ENCODE measurements at places on chromosomes 6 and 20.
A peak's percentile ranks its signal among the peaks of the same experiment; 100 is the strongest.

- no peak for DNase-seq
Measured at GRCh38 chr20:11918981-11919380, 1.3 kb downstream of the BTBD3 start.

DNA sequence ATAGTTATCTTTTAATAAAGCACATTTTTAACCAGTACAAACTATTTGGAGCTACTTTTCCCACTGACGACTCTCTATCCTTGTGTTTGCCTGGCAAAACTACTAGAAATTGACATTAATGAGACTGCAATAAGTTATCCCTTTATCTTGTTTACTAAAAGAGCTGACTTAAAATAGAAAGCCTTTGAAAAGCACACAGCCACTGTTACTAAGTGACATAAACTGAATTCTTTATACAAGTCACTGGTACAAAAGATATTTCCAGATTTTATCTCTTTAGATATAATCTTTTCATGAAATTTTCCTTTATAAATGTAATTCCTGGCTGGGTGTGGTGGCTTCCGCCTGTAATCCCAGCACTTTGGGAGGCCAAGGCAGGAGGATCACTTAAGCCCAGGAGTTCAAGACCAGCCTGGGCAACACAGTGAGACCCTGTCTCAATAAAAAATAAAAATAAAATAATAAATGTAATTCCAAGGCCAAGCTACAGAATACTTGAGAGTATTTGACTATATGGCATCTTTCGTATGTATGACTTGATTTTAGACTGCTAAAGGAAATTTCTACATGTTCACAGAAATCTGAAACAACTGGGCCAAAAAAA lies 9.5 kb downstream of the MBOAT1 start:
- no peak for DNase-seq

DNA sequence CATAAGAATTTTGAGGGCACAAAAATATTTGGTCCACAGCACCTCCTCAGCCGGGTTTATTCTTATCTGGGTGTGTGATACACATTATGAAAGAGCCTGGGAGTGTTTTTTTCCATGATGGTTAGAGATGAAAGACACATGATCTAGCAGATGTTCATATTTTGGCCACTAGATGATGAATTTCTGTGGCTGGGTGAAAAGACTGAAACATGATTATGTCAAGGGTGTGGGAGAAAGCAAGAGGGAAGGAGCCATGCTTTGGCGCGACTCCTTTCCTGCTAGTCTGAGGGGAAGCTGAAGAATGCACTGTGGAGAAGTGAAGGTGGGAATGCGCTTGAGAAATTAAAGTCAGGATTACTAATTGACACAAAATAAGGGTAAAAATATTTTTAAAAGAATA lies 102.3 kb downstream of the SH3BGRL2 start:
- no peak for DNase-seq

GRCh38 chr6:16296061-16296670 lies 57.8 kb downstream of the GMPR start:
- DNase-seq, result no peak

- no peak for DNase-seq
Measured at GRCh38 chr20:63461104-63461763, 11.2 kb downstream of the KCNQ2 start.

GRCh38 chr6:152136449-152136825 lies 329.0 kb downstream of the ESR1 start:
- DNase-seq, result no peak

DNA sequence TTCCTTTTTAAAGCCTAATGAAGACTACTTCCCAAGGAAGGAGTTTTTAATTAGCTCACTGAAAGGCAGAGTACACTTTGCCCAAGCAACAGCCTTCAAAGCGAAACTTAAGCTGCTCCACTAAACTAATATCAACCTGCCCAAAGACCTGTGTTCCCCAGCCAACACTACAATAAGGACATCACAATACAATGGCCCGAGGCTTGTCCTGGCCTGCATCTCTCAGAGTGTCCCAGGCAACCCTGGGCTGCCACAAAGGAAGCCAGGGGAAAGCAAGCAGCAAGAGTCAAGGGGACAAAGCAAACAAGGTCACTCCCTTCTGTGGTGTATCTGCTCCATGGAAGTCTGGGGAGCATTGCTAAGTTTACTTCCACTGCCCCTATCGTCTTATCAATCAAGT lies 52.3 kb downstream of the PIGU start:
- no peak for DNase-seq

DNA sequence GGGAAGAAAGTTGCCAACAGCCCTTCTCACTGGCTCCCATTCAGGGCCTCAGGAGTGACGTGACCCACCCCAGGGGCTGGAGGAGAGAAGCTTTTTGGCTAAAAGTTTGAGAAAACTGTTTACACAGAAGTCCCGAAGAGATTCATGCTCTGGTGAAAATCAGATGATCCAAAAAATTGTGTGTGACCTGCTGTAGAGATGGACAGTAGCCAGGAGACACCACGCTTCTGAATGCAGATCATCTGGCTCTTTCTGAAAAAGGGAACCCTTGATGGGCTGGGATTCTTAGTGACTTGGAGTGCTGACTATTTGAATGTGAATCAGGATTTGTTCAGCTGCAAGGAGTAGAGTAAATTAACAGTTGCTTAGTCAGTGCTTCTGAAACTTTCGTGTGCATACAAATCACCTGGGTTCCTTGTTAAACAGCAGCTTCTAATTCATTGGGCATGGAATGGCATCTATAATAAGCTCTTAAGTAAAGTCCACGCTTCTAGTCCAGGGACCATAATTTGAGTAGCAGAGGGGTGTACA lies 265.1 kb downstream of the PREX1 start:
- DNase-seq, result no peak

DNA sequence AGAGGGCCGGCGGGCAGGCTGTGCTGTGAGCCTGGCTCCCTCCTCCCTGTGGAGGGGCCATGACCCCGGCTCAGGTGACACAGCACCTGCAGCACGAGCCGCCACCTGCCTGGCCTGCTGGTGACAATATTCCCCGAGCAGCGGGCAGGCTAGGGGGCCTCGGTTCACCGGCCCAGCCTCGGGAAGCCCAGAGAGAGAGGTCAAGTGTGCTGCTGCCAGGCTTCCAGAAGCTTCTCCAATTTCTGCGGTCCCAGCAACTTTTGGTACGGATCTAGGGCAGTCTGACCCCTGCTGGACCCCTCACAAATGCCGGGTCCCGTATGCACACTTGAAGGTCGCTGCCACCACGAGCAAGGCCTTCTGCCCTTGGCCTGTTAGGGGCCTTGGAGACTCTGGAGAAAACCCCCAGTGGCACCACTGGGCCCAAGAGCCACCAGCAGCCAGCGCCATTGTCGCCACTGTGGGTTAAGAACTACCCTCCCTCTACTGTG lies 38.6 kb upstream of the NOL4L start:
- no peak for DNase-seq

DNA sequence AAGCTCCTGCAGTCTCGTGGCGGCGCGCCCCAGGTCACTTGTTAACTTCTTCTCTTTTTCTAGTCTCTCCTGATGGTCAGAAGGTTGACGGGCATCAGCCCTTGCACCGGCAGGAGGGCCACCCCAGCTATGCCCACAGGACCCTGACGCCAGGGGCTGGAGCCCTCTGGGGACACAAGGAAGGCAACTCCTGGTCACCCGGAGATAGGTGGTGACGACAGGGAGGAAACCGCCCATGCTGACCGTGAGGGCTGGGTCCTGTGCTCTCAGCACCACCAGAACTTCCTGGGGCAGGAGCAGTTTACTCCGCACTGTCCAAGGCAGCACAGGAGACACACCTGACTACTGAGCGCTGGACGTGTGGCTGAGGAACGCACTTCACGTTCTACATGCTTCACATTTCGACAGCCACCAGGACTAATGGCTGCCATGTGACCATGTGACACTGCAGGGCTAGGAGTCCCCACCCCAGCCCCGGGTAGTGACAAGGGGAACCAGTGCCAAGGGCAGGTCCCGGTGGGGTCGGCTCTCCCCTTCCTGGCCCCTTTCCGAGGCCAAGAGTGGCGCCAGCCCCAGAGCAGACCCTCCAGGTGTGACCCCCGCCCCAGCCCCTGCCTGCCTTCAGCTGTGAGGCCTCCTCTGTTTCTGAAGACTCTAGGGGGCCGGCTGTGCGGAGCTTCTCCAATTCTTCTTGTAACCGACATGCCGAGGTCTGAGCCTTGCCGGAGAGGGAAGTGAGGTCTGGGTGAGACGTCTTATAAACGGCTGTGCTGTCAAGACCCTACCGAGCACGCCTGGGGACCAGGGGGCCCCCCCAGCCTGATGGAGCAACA lies 45.2 kb downstream of the DSTN start:
- DNase-seq, result no peak

GRCh38 chr6:116287689-116288282 lies 8.1 kb upstream of the TSPYL1 start:
- no peak for DNase-seq

DNA sequence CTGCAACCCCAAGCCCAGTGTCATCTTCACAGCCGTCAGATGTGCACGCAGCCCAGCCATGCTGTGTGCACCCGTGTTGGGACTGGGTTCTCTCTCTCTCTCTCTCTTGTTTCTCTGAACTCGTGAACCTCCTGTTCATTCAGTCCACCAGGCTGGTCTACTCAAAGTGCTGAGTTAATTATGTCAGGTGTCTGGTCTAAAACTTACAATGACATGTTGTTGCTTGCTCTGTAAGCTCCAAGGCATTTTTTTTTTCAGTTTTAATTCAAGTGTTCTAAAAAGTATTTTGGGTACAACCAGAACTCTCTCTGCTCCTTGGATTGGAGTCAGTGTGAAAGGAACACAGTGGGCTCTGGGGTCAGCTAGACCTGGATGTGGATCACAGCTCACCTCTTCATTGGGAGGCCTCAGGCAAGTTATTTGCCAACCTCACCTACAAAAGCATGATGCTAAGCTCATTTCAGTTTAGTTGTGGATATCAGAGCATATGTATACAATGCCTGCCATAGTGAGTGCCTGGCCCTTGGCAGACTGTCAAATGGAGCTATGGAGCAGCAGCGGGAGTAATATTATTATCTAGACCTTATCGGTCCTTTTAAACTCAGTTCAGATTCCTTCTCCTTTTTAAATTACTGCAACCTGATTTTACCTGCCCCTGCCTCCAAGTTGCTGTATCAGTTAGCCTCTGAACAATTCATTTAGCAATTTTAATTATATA lies 59.5 kb downstream of the PLEKHG1 start:
- no peak for DNase-seq

- no peak for DNase-seq
Measured at GRCh38 chr6:16624636-16625290, 136.5 kb downstream of the ATXN1 start.

- DNase-seq, result peak; percentile 84
Measured at GRCh38 chr20:31514154-31515071, at the start of gene HM13. HM13 (plus strand) TSS chr20:31514442; CDS start chr20:31514552, 110 bp downstream.

DNA sequence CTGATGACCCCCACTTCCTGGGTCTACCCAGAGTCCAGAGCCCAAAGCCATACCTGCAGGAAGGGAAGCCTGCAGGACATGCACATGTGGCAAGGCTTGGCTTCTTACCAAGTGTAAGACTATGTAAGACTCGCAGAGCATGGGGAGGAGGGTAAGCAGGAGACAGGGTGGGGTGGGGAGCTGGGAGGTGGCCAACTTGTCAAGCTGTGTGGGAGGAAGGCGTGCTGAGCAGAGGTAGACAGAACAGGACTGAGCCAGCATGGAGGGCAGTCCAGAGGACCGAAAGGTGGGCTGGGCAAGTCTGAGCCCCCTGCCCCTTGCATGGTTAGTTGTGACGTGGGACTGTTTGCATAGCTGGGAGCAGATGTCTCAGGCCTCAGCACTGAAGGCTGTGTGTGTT lies 53.4 kb upstream of the RNF24 start:
- no peak for DNase-seq

GRCh38 chr6:131651782-131652181 lies 14.7 kb downstream of the ENPP3 start:
- no peak for DNase-seq

GRCh38 chr20:62156592-62157386 lies 13.2 kb downstream of the SS18L1 start:
- DNase-seq, result peak; percentile 72
